ENCODE measurements at places on chromosomes 13 and 19. TPM values are rescaled to one million over a fixed set of nuclear protein-coding genes. Genes with fewer than 3 reads are reported as not detected.

DNA sequence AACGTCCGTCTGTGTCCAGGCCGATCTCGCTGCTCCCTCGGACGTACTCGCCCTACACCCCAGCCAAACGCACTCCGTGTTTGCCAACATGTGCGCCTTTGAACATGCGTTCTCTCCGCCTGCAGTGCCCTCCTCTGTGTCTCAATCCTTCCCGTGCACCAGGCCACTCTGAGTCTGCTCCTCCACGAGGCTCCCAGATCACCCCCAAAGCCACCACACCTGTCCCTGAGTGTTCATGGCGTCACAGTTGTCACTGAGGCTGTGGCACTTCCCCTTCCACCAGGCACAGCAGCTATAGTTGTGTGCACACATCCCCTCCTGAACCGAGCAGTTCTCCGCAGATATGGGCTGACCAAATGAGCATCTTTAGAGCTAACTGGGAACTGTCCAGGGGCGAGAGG, 35.6 kb downstream of the RASA3 start:
- peak; percentile 57 for DNase-seq
- peaks cover 33% of the 10 kb centered on the region for H3K4me1 ChIP-seq
- no peaks in the 10 kb centered on the region for H3K36me3 ChIP-seq
- no peak overlapping the region for H3K4me3 ChIP-seq

LAIR1 gene
- 17.5 TPM for total RNA-seq

DNA sequence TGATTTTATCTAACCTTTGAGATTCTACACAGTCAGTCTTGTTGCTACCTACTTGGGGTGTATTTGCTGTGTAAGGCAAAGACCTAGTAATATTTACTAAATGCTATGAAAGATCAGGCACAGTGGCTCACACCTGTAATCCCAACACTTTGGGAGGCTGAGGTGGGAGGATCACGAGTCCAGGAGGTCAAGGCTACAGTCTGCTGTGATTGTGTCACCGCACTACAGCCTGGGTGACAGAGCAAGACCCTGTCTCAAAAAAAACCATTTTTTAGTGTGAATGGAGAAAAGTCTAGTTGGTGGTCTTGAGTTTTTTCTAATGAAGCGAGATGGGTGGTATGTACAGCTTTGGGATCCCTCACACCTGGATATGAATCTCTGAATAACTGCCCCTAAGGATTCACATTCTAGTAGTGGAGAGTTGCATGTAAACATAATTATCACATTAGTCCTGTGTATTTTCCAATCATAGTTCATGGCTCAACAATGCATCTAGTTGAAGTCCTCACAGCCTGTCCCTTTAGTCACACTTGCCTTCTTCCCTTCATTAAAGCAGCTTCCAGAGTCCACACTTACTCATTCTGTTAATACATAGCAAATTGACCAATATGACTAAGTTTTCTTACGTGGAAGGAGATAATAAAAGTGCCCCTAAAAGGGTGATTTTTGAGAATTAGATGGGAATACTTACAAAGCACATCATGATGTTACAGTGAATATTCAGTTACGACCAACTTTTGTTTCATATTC, 7.5 kb downstream of the RPL21 start:
- H3K4me1 ChIP-seq: peaks cover 16% of the 10 kb centered on the region
- no peak for DNase-seq
- no peak overlapping the region for H3K27ac ChIP-seq
- H3K27me3 ChIP-seq: no peaks in the 10 kb centered on the region
- no peak overlapping the region for H3K4me3 ChIP-seq

GRCh38 chr13:74110053-74110452, 24.2 kb downstream of the KLF12 start:
- no peak overlapping the region for H3K4me3 ChIP-seq
- no peaks in the 10 kb centered on the region for H3K36me3 ChIP-seq
- H3K27ac ChIP-seq: no peak overlapping the region

ZNF558 gene
- total RNA-seq: 23.2 TPM

DNA sequence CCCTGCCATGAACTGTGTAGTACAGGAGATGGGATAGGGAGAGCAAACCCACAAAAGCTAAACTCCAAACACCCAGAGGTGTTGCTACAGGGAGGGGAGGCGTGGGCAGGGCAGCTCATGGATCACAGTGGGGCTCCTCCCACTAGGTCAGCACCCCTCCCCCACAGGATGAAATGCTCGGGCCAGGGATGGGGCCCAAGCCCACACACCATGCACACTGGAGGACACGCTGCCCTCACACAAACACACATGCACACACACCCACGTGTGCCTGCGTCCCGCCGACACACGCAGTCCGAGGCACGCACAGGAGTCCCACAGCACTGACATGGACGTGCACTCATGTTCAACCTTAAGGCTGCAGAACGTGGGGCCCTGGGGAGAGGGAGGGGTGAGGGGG, 6.0 kb upstream of the CCNP start:
- no peak for DNase-seq
- no peak overlapping the region for H3K27ac ChIP-seq
- peaks cover 50% of the 10 kb centered on the region for H3K36me3 ChIP-seq
- peaks cover 11% of the 10 kb centered on the region for H3K4me1 ChIP-seq

- no peaks in the 10 kb centered on the region for H3K36me3 ChIP-seq
- peaks cover 6% of the 10 kb centered on the region for H3K4me1 ChIP-seq
- no peak for DNase-seq
- H3K27ac ChIP-seq: no peak overlapping the region
These were observed 20.4 kb upstream of the ZNF91 start for GRCh38 chr19:23415561-23416191.

DNA sequence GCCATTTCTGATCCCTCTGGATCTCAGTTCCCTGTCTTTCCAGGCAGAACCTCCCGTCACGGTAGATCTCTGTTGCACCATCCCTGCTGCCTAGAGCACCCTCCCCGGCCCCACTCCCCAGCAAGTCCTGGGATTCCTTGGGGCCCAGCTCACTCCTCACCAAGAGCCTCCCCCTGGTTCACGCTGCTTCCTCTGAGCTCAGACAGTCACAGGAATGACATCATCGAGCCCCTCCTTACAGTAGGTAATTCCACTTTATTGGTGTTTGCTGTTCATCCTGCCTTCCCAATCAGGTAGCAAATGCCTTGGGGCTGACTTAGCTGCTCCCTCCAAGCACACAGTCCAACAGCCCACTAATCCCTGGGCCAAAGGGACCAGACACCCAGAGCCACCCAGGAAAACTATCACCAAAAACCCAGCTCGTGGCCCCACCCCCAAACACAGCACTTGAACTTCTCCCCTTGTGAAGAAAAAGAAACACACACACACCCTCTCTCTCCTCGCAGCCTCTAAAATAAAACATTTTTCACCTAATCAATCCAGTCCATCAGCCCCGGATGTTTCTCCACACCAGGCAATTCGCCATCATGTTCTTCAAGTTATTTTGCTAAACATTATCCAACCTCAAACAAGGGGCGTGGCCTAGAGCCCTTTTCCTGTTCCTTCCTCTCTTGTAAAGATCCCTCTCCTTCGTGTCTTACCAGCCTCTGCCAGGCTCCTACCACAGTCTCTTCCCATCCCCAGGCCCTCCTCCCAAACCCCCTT, 2.5 kb downstream of the NAPA start:
- H3K36me3 ChIP-seq: no peaks in the 10 kb centered on the region
- H3K27ac ChIP-seq: peak overlapping the region; percentile 100
- no peak overlapping the region for H3K4me3 ChIP-seq
- DNase-seq: no peak

DNA sequence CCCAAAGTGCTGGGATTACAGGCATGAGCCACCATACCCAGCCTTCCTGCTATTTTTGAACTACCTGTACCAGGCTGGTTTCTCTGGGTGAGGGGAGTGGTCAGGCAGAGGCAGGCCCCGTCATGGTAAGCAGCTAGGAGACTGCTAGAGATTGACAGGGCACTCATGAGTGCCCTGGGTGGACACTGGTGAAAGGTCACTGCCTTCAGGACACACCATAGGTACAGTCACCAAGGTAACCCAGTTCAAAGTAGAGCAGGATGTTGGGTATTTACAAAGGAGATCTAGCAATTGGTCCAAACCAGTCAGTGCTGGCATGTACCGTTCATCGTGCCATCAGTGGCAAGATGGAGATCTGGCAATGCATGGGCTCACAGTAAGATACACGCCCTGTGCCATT, 25.5 kb downstream of the DPRX start:
- no peaks in the 10 kb centered on the region for H3K36me3 ChIP-seq
- no peaks in the 10 kb centered on the region for H3K4me1 ChIP-seq
- H3K4me3 ChIP-seq: no peak overlapping the region
- no peaks in the 10 kb centered on the region for H3K27me3 ChIP-seq
- H3K27ac ChIP-seq: no peak overlapping the region

DNA sequence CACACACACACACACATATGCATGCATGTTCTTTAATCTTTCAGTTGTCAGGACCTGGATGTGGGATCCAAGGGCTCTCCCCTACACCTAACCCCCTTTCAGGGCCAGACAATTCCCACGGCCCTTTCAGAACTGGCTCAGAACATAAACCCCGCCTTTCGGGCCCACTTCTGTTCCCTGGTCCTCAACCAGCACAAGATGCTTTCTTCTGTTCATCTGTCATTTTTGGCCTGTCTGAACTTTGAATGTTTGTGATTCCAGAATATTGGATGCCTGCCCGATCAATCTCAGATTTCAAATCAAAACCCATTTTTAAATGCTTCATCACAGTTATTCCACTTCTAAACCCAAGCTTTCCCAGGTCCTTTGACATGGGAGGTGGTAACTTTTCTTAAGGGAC, 167.3 kb downstream of the USP12 start:
- H3K27me3 ChIP-seq: no peaks in the 10 kb centered on the region
- H3K36me3 ChIP-seq: no peaks in the 10 kb centered on the region
- DNase-seq: peak; percentile 29
- peaks cover 22% of the 10 kb centered on the region for H3K4me1 ChIP-seq
- no peak overlapping the region for H3K27ac ChIP-seq

- no peaks in the 10 kb centered on the region for H3K36me3 ChIP-seq
- no peaks in the 10 kb centered on the region for H3K27me3 ChIP-seq
- no peak for DNase-seq
- H3K4me1 ChIP-seq: peaks cover 32% of the 10 kb centered on the region
- H3K27ac ChIP-seq: peak overlapping the region; percentile 89
These were observed 500 bp downstream of the AP3D1 start for GRCh38 chr19:2150794-2151338.

DNA sequence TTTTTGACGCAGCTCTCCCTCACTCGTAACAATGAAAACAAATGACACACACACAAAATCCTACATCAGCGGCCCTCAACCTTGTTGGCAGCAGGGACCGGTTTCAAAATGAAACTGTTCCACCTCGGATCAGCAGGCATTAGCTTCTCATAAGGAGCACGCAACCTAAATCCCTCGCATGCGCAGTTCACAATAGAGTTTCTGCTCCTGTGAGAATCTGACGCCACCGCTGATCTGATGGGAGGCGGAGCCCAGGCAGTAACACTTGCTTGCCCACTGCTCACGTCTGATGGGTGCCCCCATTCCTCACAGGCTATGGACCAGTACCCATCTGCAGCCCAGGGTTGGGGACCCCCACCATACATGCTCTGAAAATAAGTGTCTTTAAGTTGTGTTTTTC, 43.4 kb downstream of the DHRS12 start:
- H3K4me3 ChIP-seq: no peak overlapping the region
- no peak for DNase-seq
- H3K27ac ChIP-seq: no peak overlapping the region
- H3K4me1 ChIP-seq: no peaks in the 10 kb centered on the region
- no peaks in the 10 kb centered on the region for H3K27me3 ChIP-seq

DNA sequence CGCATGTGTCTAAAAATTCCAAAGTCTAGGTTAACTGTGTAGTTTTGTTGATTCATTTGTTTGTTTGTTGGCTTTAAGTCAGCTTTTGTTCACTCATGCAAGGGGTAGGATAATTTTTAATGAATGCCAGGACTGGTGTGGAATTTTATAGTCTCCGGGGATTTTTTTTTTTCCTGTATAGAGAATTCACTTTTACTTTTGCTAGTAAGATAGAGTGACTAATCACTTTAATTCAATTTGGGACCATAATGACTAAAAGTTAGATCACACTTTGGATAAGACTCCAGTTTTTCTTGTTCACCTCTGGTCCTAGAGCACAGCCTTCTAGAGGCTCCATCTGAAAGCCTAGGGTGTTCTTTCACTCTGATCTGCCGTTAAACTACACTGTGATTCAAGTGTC, 1690.0 kb downstream of the PCDH9 start:
- no peaks in the 10 kb centered on the region for H3K36me3 ChIP-seq
- no peak for DNase-seq
- H3K27me3 ChIP-seq: no peaks in the 10 kb centered on the region
- H3K4me1 ChIP-seq: no peaks in the 10 kb centered on the region
- no peak overlapping the region for H3K27ac ChIP-seq

GRCh38 chr13:53089951-53090350, 61.3 kb downstream of the OLFM4 start:
- no peaks in the 10 kb centered on the region for H3K4me1 ChIP-seq
- H3K4me3 ChIP-seq: no peak overlapping the region
- H3K27me3 ChIP-seq: no peaks in the 10 kb centered on the region
- no peak overlapping the region for H3K27ac ChIP-seq
- DNase-seq: no peak
- H3K36me3 ChIP-seq: no peaks in the 10 kb centered on the region

DNA sequence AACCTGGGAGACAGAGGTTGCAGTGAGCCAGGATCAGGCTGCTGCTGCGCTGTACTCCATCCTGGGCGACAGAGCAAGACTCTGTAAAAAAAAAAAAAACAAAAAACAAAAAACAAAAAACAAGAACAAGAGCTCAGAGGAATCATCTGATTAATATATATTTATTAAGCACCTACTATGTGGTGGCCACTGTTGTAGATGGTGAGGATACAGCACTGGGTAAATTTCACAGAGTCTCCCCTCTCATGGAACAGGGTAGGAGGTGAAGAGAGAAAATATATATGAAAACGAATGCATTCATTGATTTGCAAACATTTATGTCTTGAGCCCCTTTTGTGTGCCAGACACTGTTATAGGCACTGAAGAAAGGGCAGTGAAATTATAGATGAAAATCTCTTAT, 5.9 kb upstream of the SERTAD1 start:
- no peaks in the 10 kb centered on the region for H3K27me3 ChIP-seq
- no peaks in the 10 kb centered on the region for H3K36me3 ChIP-seq
- peaks cover 38% of the 10 kb centered on the region for H3K4me1 ChIP-seq

- DNase-seq: no peak
- H3K4me1 ChIP-seq: peaks cover 24% of the 10 kb centered on the region
- H3K4me3 ChIP-seq: no peak overlapping the region
These were observed 2.6 kb downstream of the PTPRS start for GRCh38 chr19:5337708-5338655.

DNA sequence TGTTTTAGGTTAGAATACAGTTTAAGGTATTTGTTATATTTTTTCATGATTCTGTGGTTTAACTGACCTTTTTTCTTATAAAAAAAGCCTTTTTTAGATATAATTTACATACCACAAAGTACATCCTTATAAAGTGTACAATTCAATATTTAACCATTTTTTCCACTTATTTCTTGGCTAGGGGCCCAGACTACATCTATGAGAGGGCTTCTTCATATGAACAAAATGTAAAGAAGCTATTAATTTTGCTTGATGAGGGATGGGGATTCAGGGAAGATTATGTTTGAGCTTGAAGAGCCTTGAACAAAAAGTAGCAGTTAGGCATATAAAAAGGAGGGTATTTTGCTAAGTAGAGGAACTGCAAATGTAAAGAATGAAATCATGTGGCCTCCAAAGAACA, 2.2 kb downstream of the CCDC122 start:
- no peak for DNase-seq
- no peak overlapping the region for H3K27ac ChIP-seq
- H3K4me3 ChIP-seq: no peak overlapping the region
- no peaks in the 10 kb centered on the region for H3K36me3 ChIP-seq

All from sigmoid colon (tissue), 7 donors.